ENCODE measurements at places on chromosomes 12 and 14.

DNA sequence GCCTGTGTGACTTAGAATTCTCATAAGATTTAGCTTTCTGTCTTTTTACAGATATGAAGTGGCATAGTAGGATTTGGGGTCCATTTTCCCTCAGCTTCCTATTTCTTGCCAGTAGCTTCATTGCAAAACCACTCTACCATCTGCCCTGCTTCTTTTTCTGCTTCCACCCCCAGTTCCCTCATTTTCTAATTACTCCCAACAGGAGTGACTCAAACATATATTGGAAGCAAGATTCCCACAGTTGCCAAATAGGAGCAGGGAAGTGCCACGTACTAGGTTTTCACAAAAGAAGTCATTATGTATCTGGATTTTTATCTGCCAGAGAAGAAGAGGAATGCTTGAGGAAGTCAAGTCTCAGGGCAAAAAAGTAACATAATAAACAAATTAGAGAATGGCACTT lies 64.1 kb downstream of the ANO4 start:
- no peak for DNase-seq

- DNase-seq = peak; percentile 73
Observed at GRCh38 chr14:73771848-73772638, 57.9 kb upstream of the PNMA1 start.

DNA sequence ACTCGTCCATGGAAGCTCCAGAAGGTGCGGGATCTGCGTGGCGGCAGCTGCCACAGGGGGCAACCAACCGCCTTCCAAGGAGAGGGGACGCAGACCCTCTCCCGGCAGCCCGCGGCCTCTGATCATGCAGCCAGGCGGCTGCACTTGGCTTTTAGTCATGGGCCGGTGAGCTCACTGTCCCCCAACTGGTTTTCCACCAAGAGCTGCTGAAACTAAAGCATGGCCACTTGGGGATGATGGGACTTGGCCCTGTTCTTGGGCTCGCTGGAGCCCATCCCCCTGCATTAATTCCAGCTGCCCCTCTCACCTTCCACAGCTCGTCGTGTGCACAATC lies 39.1 kb downstream of the CCDC85C start:
- no peak for DNase-seq

- no peak for DNase-seq
Observed at GRCh38 chr14:83096092-83096491, 1562.4 kb upstream of the SEL1L start.
